Thymus (tissue), 14 donors: ENCODE measurements at places on chromosomes 12 and 14.

DNA sequence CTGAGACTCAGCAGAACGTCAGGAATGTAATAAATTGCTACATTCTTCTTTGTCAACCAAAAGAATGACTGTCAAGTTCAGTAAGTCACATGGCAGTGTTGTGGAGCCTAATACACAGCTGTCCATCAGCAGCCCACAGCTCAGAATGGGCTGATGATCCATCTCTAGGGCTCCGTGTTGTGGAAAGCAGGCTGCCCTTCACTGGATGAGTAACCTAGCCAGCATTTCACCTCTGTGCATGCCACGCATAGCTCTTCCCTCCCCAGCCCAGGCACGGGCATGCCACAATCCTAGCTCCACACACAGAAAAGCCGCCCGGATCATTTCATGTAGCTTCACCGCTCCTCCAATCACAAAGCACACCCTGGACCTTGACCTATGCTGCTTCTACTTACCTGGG, 878.0 kb upstream of the TMEM132C start:
- DNase-seq: no peak

GRCh38 chr12:80230068-80230467, 130.7 kb downstream of the OTOGL start:
- DNase-seq: no peak

DNA sequence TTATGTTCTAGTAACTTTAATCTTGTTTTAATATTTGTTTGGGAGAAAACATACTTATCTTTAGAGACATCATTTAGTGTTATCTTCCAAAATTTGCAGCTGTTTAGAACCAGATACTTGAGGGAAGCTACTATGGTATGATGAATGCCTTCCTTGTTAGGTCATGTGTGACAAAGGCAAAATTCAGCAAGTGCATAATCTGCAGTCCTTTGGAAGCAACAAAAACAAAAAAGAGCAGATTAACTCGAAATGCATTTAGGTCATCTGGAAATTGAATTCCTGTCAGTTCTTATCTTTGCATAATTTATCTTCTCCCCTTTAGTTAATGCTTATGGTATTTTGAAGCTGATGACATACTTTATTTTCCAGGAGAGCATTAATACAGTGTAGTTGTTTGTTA, 3.5 kb downstream of the FBXO34 start:
- no peak for DNase-seq

DNA sequence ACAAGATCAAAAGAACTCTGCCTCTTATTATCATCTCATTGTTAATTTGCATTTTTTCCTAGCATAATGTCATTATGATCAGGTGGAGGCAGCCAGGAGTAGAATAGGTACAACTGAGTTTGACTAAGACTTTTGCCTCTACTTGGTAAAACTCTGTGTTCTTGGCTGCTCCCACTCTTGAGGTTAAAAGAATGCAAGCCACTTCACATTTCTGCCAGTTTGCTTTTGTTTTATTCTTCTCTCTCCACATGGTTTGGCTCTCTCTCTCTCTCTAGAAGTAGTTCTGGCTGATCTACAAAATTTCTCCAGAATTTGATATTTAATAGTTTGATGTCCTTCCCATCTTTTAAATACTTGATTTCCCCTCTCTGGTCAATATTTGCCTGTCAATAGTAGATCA, 170.7 kb upstream of the E2F7 start:
- DNase-seq: no peak

DNA sequence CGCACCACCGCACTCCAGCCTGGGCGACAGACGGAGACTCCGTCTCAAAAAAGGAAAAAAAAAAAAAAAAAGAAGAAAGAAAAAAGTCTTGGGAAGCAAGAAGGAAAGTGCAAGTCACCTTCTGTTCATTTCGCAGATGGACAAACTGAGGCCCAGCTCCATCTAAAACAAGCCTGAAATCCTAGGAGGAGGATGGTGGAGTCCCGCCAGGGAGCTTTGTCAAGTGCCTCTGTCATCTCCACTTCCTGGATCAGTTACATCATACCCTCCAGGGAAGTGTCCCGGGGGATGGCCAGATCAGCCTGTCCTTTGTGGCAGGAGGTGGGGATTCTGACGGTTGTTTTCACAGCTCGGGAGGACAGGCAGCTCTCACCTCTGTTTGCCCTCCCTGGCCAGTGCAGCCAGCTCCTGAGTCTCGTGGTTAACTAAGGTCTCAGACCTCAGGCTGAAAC, 8.7 kb upstream of the SDSL start:
- DNase-seq: no peak

DNA sequence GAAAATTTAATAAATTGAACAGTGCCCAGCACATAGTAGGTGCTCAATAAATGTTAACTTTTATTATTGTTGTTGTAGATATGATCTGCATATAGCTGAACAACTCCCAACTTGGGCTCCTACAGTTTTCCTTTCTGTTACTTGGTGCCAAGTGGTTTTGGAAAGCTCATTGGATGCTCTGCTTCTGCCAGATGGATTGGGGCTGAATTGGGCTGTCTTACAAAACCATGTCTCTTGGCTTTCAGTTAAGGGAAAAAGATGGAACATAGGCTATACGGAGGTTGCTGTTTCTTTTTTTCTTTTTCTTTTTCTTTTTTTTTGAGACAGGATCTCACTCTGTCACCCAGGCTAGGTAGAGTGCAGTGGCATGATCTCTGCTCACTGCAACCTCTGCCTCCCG, 140.7 kb upstream of the PWP1 start:
- no peak for DNase-seq
